ENCODE measurements at places on chromosomes 2 and 18.

- DNase-seq = no peak
These were observed 75.0 kb downstream of the PTGR3 start for GRCh38 chr18:75133721-75134610.

GRCh38 chr2:28779001-28779400 is 27.4 kb downstream of the PPP1CB start:
- DNase-seq = no peak

DNA sequence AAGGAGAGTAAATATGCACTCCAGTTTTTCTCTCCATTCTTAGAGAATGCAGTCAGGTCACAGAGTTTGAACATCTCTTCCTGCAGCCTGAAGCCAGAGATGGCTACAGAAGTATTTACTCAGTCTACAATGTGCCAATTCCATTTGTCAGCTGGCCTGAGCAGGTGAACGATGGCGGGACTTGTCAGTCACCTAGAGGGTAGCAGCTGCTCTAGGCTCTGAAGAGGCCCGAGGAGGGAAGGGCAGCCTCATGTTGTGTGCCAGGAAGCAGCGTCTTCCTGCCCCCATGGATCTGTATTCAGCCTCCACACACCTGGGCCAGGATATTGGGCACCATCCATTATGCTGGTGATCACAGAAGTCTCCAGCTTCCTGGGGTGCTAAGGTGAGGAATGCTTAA is 316.7 kb upstream of the CHAC2 start:
- peak; percentile 81 for DNase-seq

DNA sequence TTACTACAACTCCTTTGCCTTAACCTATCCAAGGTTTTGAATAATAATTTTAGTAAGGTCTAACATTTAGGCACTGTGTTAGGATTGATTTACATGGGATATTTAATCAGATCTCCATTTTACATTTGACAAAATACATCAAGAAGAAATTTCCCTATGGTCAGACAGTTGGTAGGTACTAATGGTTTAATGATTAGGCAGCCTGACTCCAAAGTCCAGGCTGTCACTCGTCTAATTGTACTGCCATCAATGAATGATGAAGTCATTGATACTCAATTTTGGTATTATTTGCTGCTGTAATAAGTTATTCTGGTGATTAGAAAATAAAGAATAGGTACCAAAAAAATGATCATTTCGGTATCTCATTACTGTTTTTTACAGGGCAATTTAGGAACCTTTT is 14.1 kb downstream of the BBS5 start:
- DNase-seq = no peak

DNA sequence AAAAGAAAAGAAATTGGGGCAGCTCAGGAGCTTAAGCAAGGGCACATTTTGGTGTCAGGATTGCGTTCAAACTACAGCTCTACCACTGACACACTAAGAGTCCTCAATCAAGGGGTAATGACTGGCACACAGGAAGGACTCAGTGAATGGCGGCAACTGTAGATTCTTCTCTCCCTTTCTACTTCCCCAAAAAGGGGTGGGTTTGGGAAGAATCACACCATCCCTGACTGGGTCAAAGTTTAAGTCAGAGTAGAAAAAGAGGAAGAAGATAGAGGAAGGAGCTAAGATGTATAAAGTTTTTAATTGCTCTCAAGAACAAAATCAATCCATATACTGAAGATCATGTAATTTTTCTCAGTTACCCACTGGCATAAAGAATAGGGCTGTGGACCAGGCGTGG is 2.6 kb downstream of the NLRC4 start:
- no peak for DNase-seq

Data from tongue (tissue), 3 donors.